ENCODE measurements at places on chromosomes 7 and 10.
A peak's percentile ranks its signal among the peaks of the same experiment; 100 is the strongest.

GRCh38 chr10:43255634-43256431, 11.0 kb downstream of the RASGEF1A start:
- no peak for DNase-seq

GRCh38 chr7:88301924-88302323, 4.8 kb downstream of the STEAP4 start:
- DNase-seq: no peak

DNA sequence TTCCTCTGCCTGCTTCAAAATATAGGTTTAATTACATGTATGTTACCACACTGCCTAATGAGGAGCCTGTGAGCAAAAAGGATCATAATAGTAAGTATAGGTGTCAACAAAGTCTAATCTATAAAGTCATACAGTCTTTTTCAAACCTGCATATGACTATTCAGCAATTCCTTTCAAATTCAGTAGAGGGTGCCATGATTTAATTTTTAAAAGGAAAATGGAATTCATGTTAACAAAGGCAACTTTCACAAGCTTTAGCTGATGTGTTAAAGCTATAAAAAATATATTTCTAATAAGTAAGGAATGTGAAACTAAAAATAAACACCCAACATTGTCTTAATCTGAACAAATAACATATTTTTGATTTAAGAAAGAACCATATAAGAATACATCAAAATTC, 52.1 kb downstream of the MPP7 start:
- DNase-seq: no peak

GRCh38 chr7:102081244-102081627, 205.4 kb upstream of the SH2B2 start:
- no peak for DNase-seq

DNA sequence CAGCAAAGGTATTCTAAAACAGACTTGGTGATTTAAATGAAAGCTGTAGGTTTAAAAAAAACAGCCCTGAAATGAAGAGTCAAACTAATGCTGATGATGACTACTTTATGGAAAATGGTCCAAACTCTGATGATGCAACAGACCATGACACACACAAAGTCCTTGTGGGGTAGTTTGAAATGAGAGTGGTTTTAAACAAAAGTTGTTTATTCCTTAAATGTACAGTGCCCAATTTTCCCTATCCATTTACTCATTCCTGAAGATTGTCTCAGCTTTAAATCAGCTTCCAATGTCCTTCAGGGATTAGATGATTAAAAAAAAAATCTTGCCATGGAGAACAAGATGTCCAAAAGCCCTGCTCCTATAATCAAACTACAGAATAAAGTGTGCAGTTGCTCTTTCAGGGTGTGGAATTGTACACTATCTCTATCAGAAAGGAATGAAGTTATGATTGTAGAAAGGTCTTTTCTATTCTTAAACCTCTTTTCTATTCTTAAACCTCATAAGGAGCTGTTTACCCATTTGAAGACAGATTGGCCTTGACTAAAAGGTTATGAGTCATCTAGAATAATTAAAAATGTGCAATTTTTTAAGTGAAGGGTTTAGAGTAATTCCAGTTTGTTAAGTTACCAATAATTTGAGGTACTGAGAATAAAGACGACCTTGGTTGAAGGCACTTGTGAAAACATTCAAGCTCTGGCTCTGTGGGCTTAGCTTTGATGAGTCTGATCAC, 70.2 kb upstream of the ITGA8 start:
- DNase-seq: peak; percentile 21

DNA sequence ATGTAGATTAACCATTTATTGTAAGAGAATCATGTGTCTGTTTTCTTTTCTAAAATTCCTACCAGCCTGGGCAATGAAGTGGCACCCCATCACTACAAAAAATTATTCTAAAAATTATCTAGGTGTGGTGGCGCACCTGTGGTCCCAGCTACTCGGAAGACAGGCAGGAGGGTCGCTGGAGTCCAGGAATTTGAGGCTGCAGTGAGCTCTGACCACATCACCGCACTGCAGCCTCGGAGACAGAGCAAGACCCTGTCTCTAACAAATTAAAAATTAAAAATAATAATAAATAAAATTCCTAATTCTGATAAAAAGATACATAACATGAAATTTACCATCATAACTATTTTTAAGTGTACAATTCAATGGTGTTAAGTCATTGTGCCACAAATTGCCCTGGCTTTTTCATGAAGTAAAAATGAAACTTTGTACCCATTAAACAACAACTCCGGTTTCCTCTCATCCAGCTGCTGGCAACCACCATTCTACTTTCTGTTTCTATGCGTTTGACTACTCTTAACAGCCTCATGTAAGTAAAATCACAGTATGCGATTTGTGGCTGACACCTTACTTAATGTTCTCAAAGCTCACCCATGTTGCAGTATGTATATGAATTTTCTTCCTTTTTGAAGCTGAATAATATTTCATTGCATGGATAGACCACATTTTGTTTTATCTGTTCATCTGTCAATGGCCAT, 20.6 kb upstream of the USP6NL start:
- no peak for DNase-seq

DNA sequence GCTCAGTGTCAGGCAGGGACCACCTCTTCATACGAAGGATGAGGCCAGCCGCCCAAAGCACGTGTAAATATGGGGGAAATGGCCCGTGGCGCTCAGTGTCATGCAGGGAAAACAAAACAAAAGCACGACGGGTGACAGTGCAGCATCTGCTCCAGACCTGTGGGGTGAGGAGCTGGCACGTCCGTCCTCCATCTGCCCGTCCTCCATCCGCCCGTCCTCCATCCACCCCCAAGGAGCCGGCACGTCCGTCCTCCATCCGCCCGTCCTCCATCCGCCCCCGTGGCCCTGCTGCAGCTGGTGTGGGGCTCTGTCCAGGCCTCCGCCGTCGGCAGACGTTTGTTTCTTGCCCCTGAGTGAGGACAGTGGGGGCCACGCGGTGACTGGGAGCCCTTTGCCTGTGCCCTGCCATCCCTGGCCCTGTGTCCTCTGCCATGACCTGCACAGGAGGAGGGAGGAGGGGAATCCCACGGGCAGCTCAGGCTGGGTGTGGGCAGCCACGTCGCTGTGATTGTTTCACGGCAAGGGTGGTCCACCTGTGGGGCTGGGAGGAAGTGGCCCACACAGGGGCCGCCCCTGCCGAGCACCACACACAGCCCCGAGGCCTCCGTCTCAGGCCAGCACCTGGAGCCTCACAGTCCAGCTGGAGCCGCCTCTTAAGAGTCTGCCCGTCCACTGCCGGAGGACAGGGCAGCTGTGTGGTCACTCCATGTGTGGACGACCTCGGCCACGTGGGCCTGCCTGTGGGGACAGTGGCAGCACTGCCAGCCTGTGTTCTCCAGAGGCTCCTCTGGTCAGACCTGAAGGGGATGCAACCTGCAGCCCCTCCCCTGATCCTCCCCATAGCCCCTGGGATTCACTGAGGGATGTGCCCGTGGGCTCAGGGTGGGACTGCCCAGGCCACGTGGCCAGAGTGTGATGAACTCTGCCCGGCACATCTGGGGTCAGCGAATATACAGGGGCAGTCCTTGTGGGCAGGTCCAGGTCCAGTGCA, 38.2 kb upstream of the DPYSL4 start:
- no peak for DNase-seq

- no peak for DNase-seq
Observed at GRCh38 chr7:134724606-134725005, 54.8 kb upstream of the CALD1 start.

- DNase-seq: no peak
Observed at GRCh38 chr7:33035776-33036175, 26.8 kb downstream of the NT5C3A start.

GRCh38 chr7:108178398-108178797, 48.2 kb upstream of the LAMB4 start:
- DNase-seq: peak; percentile 7

- DNase-seq: no peak
Observed at GRCh38 chr7:133301444-133301843, 48.6 kb downstream of the EXOC4 start.

DNA sequence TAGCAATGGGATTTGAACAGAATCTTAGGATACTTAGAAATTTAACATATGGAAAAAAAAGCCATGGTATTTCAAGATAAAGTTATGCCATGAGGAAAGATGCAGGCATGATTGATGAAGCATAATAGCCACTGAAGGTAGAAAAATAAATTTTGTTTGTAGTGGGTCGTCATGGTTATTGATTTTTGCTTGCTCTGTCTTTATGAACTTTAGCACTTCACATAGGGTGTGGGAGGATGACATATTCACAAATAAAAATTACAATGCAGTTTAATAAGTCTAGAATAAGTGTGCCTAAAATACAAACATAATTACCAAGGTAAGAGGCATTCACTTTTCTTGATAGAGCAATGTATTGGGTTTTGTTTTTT, 129.1 kb upstream of the SEMA3E start:
- no peak for DNase-seq

DNA sequence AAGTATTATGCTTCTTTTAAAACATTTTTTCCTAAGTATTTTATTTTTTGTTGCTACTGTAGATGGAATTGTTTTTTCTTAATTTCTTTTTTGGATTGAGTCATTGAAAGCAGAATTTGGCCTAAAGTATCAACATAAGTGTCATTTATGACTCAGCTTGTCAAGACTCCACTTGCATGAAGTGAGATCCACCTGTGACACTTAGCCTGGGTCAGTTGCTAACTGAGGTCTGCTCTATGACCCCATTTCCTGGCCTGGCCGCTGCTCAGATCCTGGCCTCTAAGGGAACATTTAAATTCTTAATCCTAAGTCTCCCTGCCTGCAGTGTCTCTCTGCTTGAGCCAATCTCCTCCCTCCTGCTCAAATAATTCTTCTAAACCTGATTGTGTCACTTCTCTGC, 35.5 kb downstream of the TMEM270 start:
- no peak for DNase-seq

- no peak for DNase-seq
Observed at GRCh38 chr10:68813559-68813958, 13.8 kb upstream of the STOX1 start.

GRCh38 chr10:74738985-74739567, 87.3 kb upstream of the KAT6B start:
- no peak for DNase-seq

GRCh38 chr7:73308074-73308664, 457 bp downstream of the NSUN5 start:
- DNase-seq: no peak

DNA sequence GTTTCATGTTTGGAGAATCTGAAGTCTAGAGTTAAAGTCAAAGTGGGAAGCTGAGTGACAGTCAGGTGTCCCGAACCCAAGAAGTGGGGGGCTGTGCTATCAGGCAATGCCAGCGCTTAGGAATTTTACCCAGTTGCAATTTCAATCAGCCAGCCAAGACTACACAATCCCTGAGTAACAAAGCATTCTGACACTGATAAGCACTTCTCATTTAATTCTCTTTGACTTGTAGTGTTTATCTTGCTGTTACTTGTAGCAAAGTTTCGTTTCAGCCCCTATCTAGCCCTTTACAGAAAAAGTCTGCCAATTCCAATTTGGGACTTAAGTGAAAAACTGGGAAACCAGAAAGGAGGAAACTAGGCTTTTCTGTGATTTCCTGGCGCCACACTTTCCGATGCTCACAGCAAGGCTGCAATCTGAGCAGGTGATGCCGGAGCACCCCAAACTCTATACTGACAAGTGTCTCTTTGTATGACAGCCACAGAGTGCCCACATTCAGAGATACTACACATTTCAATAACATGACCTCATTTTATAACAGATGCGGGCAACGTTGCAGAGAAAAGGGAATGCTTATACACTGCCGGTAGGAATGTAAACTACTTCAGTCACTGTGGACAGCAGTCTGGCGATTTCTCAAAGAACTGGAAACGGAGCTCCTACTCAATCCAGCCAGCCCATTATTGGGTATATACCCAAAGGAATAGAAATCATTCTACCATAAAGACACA, 61.0 kb downstream of the ITIH5 start:
- DNase-seq: no peak

GRCh38 chr7:134941185-134941900, 45.0 kb upstream of the AGBL3 start:
- no peak for DNase-seq

DNA sequence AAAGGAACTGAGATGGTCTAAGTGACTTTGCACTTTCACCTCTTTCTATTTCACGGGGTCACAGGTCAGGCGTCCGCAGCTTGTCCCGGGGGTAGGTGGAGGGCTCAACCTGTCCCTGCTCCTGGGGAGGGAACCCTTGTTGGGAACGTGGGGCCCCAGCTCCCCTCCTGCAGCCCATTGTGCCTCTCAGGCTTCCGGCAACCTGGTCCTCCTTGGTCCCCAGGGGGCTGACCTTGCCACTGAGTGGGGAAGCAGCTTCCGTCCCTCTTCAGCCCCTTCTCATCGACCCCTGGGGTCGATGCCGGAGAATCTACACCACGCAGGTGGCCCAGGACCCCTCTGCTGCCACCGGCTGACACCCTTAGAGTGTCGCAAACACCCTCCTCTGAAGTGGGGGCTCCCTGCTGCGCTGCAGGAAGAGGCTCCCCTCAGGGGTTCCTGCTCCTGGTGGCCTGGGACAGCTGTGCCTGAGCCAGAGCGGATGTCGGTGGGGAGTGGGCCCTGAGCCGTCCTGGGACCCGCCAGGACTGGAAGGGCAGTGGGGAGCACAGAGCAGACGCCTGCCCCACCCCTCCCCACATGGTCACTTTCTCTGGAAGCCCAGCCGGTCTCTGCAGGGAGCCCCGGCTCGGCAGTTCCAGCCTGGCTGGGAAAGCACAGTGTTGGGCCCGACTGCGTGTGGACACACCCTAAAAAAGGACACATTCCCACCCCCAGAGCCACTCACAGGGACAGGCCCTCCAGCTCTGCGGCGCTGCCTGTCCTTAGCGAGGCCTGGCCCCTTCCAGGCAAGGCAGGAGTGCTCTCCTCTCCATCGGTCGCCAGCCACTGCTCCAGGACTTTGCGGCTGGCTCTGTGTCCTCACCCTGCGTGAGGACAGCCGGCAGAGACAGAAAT, 357.5 kb upstream of the SHH start:
- no peak for DNase-seq

GRCh38 chr10:105585753-105586152, 944.7 kb downstream of the SORCS3 start:
- no peak for DNase-seq

DNA sequence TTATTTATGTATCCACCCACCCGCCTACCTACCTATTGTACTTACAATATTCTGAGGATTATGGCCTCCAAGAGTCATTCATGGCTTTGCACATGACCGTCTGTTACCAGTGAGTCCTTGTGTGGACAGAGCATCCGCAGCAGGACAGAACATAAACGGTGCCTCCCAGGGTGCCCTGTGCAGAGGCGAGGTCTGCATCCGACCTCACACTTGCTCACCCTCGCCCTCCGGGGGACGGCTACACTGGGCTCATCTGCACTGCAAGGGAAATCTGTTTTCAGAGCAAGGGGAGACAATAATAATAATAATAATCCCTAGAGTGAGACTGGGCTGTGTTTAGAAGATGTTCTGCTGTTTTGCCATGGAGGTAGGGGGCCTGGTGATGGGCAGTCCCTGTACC, 29.8 kb downstream of the PFKP start:
- DNase-seq: no peak
